ENCODE measurements at places on chromosomes 2 and 18.

DNA sequence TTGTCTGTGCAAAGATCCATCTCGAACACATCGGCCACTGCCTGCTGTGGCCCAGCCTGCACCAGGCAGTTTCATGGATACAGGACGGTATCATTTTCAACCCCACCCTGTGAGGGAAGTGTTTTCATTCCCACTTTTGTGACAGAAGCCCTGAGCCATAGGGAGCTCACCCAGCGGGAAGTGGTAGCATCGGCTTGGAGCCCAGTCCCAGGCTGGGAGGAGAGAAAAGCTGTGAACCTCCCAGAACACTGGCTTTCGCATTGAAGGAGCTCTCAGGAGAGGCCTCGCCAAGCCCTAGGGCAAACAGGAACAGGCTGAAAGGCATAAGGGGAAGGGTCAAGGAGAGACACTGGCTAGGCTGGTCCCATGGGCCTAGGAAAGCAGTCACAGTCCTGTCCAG lies 166.1 kb downstream of the TFCP2L1 start:
- DNase-seq, result no peak

GRCh38 chr2:161981679-161982250 lies 92.2 kb downstream of the DPP4 start:
- no peak for DNase-seq

- no peak for DNase-seq
Observed at GRCh38 chr2:235608200-235608887, 114.5 kb downstream of the AGAP1 start.

- no peak for DNase-seq
Observed at GRCh38 chr2:46363535-46364170, 66.4 kb downstream of the EPAS1 start.

GRCh38 chr2:10046931-10047330 lies 3.6 kb downstream of the KLF11 start:
- no peak for DNase-seq

GRCh38 chr2:162581959-162582798 lies 238.2 kb downstream of the GCA start:
- DNase-seq, result no peak

GRCh38 chr2:10192392-10193015 lies 70.0 kb downstream of the RRM2 start:
- no peak for DNase-seq

- DNase-seq, result no peak
Observed at GRCh38 chr2:209368914-209369313, 54.9 kb upstream of the MAP2 start.

DNA sequence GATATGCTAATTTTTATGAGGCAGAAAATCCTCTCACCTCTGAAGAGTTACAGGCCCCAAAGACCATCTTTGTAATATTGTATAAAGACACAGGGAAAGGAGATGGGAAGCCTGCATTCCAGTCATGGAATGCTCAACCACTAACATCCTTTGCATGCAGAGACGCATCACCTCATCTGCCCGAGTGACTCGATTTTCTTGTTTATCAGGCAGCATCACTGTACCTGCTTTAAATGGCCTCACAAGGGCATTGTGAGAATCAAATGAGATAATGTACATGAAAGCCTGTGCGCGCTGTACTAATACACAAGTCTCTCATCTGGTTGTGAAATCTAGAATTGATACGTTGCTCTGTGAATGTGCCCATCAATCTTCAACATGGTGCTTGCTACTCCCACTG lies 10.2 kb upstream of the TMEM247 start:
- DNase-seq, result no peak

DNA sequence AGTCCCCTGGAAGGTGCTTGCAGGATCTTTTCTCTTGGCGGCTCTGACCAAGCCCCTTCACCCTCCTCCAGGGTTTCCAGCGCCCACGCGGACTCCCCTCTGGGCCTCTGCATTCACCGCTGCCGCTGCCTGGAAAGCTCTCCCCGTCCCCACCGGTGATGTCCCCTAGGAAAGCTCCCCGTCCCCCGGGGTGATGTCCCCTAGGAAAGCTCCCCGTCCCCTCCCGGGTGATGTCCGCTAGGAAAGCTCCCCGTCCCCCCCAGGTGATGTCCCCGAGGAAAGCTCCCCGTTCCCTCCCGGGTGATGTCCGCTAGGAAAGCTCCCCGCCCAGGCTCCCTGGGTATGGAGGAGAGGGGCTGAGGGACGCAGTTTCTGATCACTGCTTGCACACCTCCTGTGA lies 27.9 kb downstream of the ZAP70 start:
- no peak for DNase-seq

DNA sequence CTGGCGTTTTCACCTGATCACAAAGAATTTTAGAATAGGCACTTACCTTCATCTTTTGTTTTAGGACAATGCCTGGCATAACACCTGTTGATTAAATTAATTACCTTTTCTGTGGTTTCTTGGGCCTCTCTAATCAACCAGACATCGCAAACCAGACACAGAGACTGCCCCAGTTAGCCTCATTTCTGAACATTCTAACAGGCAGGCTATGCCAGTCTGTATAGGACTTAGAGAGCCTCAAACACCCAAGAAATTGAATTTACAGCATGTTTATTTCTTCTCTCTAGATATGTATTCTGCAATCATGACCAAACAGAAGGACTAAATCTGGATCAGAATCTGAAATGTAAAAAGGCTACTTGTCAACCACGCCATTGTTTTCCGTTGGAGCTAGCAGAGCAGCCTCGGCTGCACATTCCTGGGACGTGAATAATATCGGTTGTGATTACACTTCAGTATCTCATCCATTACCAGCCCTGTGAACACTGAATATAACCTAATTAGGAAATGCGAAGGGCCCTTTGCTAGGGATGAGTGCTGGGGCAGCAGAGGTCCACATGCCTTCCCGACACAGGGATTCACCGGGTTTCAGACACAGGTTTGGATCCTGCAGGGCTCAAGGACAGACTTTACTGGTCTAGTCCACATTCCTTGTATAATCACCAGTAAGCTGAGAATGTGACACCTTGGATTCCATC lies 17.5 kb upstream of the CDC42EP3 start:
- DNase-seq, result no peak

DNA sequence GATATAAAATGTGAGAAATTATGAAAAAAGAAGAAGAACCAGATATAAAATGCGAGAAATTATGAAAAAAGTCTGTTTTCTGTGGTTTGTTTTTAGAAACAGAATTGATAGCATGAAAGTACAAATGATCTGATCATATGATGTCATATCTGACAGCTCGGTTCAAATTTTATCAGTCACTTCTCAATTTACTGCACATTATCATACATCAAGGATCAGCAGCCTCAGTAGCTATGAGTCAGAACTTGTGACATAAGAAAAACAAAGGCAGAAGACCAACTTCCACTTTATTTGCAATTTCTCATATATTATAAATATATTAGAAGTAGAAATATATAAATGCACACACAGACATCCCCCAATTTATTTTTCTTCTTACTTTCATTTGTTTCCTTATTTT lies 634.0 kb downstream of the LRP1B start:
- DNase-seq, result no peak

DNA sequence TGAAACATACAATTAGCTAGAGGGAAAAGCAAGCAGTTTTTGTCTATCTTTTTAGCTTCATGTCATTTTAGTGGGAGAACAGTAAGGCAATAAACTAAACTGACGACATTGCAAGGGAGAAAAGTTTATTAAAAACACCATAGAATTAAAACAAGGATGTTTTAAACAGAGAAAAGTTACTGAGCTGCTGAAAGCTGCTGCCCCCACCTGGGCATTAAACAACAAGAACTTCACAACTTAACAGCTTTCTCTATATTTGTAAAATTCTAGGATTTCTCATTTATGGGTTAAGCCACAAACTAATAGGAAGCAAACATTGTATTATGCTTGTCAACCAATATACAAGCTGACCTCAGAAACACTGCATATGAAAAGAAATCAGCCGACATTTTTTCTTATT lies 289.2 kb downstream of the ERBB4 start:
- no peak for DNase-seq

DNA sequence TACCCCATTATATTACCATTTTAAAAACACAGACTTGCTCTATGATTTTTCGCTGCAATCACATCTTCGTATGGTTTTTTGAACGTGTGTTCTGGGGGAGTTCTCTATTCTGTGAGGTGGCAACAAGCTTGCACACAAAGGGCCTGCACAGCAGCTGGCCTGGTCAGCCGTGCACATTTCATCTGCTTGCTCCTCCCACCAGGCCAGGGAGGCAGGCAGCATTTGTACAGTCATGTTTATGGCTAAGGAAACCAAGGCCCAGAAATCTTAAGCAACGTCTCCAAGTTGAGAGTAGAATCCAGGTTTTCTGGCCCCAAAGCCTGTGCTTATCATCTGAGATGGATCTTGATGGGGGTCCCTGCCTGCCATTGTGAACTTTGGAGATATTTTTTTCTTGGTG lies 106.4 kb upstream of the SMIM21 start:
- no peak for DNase-seq

DNA sequence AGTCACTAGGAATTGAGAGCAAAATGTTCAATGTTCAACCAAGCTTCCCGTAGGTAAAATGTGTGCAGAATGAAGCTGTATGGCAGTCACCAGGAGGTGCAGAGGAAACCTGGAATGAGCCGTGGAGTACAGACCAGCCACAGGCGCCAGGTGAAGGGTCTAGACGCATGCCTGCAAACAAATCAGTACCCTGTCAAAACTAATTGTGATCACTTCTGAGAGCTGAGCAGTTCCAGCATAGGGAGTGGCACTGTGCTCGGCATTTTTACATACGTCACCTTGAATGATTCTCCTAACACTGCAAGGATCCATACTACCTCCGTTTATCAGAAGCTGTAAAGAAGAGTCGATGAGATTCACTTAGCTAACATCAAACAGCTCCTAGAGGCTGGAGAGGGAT lies 346.1 kb upstream of the ID2 start:
- DNase-seq, result no peak

DNA sequence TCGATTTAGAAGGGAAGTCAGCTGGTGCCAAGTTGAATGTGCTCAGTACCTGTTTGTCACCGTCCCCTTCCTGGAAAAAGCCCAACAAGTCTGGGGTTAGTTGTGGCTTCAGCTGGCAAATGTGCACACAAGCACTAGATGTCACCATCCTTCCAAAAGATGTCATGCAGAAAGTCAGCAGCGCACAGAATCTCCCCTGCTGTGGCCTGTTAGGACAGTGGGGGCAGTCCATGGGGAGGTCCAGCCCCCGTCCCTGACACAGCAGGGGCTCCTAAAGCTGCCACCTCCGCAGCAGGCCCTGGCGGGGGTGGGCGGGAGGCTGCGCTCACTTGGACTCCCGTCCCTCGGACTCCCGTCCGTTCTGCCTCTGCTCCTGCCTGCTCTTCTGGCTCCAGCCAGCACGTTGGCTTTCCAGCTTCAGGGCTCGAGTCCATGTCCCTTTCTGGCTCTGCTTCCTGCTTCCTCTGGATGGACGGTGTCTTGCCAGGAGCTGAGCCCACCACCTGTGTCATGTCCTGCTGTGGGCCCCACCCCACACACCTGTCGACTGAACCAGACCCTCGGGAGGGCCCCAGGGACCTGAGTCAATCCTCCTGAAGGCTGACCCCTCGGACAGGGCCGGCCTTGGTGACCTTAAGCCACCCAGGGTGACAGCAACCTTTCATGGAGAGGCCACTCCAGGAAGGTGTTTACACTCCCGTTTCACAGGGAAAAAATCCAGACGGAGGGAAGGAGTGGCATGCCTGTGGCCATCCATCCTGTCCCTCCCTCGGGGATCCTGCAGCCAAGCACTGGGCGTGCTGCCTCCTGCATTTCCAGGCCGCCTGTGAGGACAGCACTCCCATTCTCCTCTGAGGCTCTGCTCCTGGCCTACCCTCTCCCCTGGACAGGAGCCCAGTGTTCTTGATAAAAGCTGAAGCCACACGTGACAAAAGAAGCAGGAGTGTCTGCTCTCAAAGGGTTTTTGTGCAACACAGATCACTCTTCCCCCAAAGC lies 8.5 kb downstream of the RAB17 start:
- no peak for DNase-seq

DNA sequence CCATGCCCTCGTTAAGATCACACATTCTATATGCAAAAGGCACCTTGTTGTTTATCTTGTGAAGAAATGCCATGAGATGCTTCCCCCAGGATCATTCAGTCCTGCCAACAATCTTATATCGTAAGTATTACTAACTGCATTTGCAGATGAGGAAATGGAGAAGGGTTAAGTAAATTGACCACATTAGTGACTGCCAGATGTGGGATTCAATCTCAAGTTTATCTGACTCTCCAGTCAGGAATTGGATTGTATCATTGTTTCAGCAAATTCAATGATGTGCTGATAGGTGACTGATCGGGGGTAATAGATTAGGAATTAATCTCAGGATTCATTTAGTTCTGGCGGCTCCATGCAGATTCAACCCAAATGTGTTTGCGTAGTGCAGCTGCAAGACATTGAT lies 106.2 kb downstream of the CNTNAP5 start:
- no peak for DNase-seq

DNA sequence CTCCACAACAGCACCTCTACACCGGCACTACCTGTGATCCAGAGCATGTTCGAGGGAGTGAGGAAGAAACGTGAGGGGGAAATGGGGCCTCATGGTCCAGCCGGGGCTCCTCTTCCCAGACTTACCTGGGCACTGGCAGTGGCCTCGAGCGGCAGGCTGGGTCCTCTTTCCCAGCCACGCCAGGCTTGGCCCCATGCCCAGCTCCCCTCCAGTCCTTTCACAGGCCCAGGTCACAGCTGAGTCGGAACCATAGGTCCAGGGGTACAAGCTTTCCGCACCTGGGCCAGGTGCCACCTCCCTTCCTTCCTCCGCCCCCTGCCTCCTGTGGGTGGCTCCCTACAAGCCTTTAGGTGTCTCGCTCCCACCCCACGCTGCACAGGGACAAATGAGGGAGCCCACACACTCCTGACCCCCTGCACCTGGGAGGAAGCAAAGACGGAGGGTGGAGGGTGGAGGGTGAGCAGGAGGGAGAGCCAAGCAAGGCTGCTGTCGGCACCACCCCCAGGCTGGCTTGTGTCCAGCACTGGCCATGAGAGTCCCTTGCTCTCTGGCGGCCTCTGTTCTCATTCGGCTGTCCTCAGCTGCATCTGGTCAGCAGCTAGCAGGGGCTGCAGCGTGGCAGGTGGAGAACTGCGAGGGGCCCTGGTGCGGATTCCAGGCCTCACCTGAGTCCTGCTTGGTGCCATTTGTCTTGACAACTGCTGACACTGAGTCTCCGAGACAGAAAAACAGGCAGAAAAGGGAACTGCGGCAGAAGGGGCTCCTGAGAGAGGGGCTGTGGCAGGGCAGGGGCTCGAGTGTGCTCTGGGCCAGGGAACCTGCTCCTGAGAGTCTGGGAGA lies 26.8 kb downstream of the ADRA2B start:
- no peak for DNase-seq

DNA sequence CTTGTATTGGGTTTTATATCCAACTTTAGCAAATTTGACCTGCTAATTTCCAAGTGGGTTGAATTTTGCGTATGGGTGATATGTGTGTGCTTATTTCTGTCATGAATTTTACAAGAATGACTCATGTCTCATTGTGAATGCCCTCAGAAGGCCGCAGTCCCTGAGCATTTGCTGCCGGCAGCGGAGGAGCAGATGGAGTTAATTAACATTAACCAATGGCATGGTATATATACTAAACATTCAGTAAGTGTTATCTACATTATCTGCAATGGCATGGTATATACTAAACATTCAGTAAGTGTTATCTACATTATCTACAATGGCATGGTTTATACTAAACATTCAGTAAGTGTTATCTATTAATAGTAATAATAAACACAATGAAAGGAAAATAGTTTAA lies 90.1 kb downstream of the DOK6 start:
- no peak for DNase-seq

All from cortex of kidney (tissue), 1 donor.